ENCODE measurements at places on chromosomes 7 and 10.
A peak's percentile ranks its signal among the peaks of the same experiment; 100 is the strongest.

DNA sequence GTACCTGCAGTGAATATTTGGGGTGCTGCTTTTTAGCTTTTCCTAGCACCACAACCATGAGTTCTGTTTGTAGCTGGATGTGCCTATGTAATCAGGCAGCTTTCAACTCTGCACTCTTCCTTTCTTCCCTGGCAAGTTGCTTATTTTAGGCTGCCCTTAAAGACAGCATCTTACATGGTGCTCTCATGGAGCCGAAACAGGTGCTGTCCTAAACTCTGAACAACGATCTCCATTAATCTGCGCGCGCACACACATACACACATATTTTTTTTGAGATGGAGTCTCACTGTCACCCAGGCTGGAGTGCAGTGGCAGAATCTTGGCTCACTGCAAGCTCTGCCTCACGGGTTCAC, 9.1 kb downstream of the RPS24 start:
- no peak for DNase-seq

GRCh38 chr7:108270385-108271015, 140.3 kb upstream of the LAMB4 start:
- no peak for DNase-seq

GRCh38 chr10:67257018-67257417, 331.2 kb downstream of the LRRTM3 start:
- DNase-seq = no peak

DNA sequence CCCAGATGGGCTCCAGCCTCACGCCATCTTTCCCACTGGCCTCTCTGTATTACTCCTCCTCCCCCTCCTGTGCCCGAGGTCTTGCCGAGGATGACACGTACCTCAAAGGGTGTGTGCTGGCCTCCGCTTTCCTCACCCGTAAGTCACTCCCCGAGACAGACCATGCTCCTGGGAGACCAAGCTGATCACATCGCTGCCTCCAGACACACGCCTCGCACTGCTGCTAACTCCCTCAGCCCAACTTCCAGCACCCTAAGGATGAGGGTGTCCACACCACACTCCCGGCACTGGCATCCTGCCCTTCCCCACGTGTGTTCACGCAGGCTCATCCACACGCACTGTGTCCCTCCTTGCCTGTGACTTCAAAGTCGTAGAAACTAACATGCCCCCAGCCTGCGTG, 24.0 kb downstream of the MAD1L1 start:
- DNase-seq = no peak

DNA sequence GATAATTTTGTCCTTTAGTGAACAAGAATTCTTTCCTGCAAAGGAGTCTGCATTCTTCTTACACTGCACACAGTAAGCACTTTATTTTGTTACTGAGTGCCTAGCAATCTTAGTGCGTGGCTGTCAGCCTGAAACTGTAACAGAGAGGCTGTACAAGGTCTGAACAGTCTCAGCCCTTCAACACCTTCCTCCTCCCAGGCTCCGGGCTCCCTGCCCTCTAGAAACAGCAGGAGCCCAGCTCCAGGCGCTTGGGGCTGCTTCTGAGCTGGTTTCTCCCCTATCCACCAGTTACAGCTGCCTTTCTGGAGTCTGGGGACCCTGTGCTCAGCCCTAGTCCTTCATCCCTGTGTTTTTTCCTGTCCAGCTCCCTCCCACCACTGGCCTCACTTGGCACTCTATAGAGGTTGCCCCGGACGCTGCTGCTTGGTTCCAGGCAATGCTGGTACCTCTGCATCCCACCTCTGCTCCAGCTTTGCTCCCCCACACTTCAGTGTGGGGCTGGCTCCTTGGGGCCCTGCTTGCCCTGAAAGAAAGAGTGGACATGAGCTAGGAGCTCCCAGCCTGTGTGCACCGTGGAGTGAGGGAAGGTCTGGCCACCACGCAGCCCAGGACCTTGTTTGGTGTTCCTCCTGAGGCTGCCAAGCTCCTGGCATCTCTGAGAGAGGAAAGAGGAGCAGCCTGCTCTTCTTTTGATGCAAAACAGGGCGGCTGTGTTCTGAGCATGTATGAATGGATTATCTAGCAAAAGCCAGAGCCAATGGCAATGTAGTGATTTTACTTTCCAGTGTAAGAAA, 251.2 kb upstream of the GRB10 start:
- peak; percentile 44 for DNase-seq

DNA sequence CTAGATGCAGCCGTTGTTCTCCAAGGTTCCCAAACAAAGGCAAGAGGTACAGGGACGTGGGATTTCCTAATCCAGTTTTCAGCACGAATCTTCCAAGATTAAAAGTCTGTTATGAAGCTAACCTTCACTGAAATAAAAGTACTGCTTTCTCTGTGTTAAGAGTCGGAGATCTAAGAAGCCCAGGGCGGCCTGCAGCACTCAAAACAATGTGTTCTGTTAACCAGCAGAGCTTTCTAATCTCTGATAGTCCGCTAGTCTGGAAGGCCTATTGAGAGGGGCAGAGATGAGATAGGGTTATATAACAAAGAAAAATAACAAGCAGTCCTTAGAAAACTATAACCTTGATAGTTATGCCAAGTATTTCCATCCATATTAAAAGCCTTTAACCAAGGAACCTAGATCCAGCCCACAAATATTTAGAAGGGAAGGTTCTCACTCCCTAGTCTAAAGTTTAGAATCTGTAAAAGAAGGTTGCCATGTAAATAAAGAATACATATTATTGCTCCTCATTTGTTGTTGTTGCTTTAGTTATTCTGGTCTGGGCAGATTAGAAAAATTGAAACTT, 106.3 kb upstream of the SVIL start:
- no peak for DNase-seq

DNA sequence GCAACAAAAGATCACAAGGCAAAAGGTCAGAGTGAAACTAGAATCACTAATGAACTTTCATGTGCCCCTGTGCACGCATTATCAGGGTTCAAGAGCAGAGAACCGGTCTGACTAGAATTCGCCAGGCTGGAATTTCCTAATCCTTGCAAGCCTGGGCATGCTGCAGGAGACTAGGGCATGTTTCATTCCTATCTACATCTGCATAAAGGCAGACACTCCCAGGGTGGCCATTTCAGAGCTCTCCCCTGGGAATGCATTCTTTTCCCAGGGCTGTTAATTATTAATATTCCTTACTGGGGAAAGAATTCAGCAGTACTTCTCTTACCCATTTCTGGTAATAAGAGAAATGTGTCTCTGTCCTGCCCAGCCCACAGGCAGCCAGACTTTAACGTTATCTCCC, 90.5 kb downstream of the CDC14C start:
- DNase-seq = no peak

DNA sequence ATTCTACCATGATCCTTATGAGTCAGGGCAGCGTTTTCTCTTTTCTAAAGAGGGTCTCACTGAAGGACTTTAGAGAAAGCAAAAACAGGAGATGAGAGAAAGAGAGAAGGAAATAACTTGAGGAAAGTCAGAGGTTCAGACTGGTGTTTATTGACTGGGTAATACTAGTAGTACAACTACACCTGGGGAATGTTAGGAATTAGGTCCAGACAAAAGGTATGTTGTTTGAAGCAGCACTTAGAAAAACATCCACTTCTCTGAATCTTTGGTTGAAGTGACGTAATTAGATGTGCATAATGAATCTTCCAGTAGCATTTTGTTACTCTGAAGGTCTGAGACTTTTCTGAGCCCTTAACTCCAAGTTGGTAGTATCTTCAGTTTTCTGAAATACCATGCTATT, 380.3 kb upstream of the LRGUK start:
- DNase-seq = no peak

DNA sequence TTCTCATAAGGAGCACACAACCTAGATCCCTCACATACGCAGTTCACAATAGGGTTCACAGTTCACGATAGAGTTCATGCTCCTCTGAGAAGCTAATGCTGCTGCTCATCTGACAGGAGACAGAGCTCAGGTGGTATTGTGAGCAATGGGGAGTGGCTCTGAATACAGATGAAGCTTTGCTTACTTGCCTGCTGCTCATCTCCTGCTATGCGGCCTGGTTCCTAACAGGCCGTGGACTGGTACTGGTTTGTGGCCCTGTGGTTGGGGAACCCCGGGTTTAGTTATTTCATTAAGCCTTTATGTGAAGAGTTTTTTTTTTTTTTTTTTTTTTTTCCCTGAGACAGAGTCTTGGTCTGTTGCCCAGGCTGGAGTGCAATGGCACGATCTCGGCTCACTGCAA, 19.4 kb downstream of the SLK start:
- no peak for DNase-seq

DNA sequence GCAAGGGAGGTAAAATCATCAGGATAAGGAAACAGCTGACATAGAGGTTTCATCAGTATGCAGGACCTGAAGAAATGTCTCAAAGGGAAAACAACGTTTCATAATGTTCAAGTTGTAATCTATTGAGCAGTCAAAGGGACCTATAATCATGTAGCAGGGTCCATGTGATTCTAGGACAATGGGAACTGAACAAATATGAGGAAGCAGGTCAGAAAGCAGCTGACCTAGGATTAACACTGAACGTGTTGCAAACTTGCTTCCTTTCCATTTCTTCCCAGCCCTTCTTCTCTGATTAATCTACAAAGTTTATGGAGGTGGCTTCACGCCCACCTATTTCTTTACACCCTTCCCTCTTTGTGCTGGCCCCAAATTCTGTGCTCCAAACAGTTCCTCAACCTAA, 256.9 kb upstream of the AKR1E2 start:
- no peak for DNase-seq

GRCh38 chr7:68688416-68689086, 909.7 kb upstream of the AUTS2 start:
- no peak for DNase-seq

DNA sequence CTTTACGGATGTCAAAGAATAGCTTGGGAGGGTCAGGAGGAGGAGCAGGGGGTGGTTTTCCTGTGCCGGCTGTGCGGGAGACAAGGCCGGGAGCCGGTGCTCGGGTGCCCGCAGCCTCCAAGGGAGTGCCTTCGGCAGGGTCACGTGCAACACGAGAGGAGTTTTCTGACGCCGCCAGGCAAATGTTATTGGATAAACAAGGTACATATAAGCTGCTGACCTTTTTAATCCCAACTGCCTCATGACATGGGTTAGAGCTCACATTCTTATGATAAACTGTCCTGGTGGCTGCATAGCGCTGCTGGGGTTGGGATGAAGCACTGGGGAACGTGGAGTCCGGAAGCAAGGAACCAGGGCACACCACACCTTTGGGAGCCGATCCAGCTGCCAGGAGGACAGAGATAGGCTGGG, 124.8 kb upstream of the PDLIM1 start:
- no peak for DNase-seq

GRCh38 chr7:116340201-116340847, 130.0 kb downstream of the TES start:
- DNase-seq = no peak

DNA sequence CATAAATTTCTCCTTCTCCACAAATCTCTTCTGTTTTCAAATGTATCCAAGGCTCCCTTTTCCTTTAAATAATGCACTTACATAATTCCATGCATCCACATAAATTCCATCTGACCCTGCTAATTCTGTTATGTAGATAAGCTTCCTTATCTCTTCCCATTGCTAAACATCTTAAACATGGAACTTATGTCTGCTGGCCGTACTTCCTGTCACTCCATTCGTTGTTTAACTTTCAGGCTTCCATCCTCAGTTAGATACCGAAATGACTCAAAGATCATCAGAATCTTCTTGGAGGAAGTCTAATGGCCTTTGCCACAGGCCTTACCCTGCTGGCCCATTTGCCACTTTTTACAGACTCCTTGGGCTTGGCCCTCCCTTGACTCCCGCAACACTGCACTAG, 330.9 kb downstream of the GFRA1 start:
- no peak for DNase-seq

DNA sequence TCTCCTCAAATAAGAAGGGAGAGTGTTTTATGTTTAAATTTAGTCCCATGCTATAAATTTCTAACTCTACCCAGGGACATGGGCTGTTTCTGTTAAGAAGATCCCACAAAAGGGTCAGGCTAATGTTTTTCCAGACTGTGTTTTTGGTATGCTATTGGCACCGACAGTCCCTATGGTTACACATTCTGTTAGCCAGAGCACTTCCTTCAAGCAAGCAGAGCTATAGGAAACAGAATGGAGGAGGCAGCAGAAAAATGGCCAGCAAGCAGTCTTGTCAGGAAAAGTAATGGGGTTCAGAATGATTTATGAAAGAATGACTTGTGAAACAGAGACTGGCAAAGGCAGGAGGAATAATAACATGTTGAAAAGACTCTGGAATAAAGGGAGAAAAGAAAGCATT, 44.8 kb upstream of the PHYHIPL start:
- peak; percentile 60 for DNase-seq

GRCh38 chr7:33379891-33380525, 250.6 kb downstream of the BBS9 start:
- no peak for DNase-seq

DNA sequence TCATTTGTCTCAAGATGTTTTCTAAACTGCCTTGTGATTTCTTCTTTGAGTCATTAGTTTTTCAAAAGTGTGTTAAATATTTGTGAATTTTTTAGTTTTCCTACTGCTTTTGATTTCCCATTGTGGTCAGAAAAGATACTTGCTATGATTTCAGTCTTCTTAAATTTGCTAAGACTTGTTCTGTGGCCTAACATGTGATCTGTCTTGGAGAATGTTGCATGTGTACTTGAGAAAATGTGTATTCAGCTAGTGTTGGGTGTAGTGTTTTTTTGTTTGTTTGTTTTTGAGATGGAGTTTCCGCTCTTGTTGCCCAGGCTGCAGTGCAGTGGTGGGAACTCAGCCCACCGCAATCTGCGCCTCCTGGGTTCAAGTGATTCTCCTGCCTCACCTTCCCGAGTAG, 28.6 kb downstream of the BMPR1A start:
- DNase-seq = no peak

DNA sequence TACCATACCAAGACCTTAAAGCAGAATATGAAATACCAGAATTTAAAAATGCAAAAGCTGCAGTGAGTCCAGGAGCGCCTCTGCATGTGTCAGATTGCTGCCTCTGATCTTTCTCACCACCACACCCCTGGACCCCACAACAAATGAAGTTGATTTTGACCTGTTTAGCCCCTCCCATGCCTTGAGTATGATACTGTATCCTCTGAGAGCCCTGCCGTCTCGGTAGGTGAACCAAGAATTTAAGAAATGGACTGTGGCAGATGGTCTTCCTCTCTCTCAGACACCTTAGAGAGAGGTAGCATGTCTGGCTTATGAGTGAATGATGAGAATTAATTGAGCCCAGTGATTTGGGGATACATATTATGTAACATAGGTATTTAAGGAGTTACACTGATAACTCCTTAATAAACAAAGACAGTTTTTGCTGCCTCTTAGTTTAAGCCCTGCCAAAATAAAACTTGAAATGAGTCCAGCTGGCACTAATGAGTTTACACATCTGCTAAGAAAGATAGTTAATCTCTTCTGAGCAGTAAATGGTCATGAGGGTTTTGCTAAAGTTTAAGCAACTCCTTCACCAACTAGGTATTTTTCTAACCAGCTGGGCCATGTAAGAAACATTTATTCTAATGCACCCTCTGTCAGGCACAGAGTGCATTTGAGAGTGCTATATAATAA, 4.5 kb upstream of the TFPI2 start:
- no peak for DNase-seq

DNA sequence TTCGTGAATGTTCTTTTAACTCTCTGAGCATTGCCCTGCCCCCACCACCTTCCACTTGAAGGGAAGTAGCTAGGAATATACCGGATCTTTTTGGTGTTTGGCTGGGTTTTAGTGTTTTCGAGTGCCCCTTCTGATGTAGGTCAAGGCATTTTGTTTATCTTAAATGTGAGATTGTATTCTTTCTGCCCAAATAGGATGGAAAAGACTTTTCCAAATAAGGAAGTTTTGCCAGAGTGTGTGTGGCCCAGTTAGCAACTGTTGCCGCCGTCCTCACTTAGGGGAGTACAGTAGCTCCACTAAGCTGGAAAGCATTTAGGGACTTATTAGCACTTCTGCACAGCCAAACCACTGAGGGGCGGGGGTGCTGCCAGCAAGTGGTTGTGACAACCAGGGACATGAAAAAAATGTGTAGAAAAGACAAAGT, 29.8 kb upstream of the VCL start:
- DNase-seq = no peak

- no peak for DNase-seq
Observed at GRCh38 chr10:108877095-108877561, 1046.2 kb downstream of the XPNPEP1 start.

Measured in brain (organoid and tissue), 16 donors.